ENCODE measurements at places on chromosomes 6 and 20.

GRCh38 chr6:41636833-41637193 lies 1.5 kb upstream of the MDFI start:
- DNase-seq, result no peak

GRCh38 chr6:89360415-89360999 lies 8.0 kb upstream of the UBE2J1 start:
- no peak for DNase-seq

DNA sequence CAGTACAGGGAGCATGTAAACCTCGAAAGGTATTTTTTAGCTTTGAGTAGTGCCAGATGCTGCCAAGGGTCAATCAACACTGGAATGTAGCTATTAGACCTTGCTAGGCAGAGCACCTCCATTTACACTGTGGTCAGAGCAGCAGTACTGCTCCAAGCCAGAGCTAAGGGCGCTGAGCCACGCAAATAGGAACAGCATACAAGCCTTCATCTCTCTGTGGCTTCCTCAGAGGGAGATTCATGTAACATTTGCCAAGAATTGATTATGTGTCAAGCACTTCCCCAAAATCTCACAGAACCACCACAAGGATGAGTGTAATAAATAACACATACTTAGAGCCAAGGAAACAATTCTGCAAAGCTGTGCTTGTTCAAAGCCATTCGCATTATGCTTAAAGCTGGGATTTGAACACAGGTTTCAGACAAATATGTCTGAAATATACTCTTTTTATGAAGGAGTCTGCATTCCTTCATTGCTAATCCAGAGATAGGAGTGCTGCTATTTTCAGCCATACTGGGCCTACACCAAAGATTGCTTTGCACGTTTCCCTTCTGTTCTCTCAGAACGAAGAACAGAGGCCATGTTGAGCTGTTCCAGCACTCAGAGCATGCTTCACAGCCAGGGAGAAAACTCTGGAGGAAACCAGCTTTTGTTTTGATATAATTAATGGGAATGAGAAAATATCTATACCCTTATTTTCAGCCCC lies 97.7 kb downstream of the SLC16A10 start:
- no peak for DNase-seq

- no peak for DNase-seq
These were observed 55.6 kb downstream of the GOPC start for GRCh38 chr6:117546674-117547073.

DNA sequence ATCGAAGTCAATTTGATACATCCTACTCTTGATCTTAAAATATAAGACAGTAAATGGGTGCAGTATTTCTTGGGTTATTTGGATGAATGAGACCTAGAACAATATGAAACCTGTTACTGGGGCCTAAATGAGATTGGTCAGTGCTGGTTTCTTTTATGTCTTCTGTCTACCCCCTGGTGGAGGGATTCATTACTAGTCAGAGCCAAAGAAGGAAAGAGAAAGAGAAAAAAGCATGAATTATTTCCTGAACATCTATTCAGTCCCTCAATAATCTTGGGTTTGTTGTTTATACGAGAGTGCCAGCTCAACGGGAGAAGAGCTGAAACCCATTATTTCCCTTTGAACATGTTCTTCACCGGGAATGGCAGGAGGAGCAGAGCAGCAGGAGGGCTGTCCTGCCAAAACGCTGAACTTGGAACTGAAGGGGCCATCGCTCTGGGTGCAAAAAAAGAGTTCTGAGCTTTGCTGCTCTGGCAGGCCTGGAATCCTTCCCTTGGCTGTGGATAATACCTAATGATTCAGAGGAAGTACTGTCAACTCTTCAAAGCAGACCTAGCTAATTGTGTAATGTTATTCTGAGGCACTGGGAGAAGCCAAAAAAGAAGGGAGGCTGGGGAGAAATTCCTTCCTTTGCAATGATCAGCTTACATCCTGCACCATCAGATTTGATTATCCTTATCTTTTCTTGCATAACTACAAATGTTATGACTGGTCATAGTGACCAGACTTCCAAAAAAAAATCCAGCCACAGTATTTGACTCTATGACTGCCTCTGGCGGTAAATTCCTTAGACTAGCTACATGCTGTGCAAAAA lies 72.0 kb downstream of the BLOC1S5 start:
- no peak for DNase-seq

DNA sequence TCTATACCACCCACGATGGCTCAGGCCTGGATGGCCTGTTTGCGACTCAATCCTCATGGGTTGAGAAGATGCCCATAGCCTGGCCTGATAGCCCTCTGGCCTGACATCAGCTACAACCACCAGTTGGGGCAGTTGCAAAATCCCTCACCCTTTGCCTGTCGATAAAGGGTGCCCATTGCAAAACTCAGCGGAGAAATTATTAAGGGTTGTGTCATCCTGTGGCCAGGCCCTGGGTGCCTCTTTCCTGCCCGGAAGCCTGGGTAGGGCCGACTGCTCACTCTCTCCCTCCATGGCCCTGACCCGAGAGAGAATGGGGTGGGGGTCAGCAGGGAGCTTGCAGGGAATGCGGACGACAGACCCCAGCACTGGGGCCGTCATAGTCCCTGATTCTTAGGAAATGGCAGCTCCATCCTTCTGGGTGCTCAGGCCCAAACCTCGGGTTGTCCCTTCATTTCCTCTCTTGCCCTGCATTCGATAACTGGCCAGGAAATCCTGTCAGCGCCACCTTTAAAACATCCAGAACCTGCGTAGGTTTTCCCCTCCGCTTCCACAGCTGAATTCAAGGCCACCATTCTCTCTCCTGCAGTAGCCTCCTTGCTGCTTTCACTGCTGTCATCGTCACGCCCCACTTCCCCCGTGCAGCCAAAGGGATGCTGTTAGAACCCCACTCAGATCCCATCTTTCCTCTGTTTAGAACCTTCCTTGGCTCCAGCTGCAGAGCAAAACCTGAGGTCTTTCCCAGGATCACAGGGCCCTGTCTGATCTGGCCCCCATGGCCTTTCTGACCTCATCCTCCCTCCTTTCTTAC lies 31.1 kb downstream of the CEBPB start:
- peak; percentile 51 for DNase-seq
